ENCODE measurements at places on chromosomes 11 and 22. TPM values are rescaled to one million over a fixed set of nuclear protein-coding genes. Genes with fewer than 3 reads are reported as not detected.

Gene CSRP3
- not detected for total RNA-seq

GRCh38 chr11:64044730-64045393 lies 9.1 kb downstream of the FLRT1 start:
- DNase-seq, result no peak

Gene CDKN1C
- 5.3 TPM for total RNA-seq

GRCh38 chr22:20867179-20868024 lies 8.6 kb downstream of the SNAP29 start:
- DNase-seq, result peak; percentile 76

DNA sequence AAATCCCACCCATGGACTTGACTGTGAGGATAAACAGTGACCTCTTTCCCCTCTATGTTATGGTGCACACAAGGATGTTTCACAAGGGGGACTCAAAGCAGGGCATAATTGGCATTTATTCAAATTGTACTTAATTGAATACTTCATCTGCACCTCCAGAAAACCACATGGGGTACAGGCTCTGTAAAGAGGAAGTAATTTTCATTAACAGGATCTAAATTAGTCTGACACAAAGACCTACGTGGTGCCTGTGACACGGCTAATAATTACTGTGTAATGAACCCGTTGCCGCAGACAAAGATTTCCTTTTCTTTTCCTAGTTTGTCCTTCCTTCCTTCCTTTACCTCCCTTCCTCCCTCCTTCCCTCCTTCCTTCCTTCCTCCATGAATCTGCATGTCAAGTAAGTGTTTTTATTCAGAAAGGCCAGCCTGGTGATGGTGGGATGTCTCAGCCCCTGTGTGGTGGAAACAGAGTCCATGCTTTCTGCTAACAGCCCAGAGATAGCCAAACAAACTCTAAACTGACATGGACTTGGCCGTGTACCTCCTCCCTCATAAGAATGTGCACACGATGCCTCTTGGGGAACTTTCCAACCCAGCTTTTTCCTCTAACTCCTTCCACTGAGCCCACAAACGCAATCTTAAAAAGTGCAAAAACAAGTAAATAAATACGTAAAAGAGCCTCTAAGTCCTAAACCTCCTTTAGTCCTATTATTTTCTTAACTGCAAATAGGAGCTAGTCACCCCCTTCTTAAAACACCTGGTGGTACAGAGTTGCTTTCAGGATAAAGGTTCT lies 118.8 kb downstream of the INSC start:
- no peak for DNase-seq

GRCh38 chr11:93822359-93822758 lies 28.1 kb downstream of the VSTM5 start:
- no peak for DNase-seq

- DNase-seq, result no peak
Observed at GRCh38 chr11:85276332-85276731, 350.8 kb downstream of the DLG2 start.

GRCh38 chr11:131027491-131027890 lies 111.2 kb upstream of the SNX19 start:
- no peak for DNase-seq

- DNase-seq, result no peak
Observed at GRCh38 chr11:76841923-76842452, 18.7 kb upstream of the ACER3 start.

GRCh38 chr11:65426839-65427690 lies 4.5 kb downstream of the NEAT1 start:
- peak; percentile 89 for DNase-seq

DNA sequence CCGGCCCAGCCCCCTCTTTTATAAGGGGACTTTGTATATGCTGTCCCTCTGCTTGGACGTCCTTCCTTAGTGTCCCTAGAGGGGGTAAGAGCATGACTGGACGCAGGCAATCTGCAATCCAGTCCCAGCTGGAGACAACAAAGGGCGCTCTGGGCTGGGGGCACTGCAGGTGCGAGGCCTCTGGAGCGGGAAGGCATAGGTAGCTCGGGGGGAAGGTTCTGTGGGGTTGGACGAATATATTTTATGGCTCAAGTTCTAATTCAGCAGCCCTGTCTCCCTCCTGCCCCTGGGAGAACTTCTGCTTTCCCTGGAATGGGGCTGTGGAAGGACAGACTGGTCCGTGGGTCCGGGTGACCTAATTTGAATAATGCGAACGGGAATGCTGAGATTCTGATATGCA lies 40.0 kb downstream of the KCNJ4 start:
- DNase-seq, result no peak

GRCh38 chr11:102561636-102562035 lies 31.1 kb upstream of the MMP7 start:
- no peak for DNase-seq

DNA sequence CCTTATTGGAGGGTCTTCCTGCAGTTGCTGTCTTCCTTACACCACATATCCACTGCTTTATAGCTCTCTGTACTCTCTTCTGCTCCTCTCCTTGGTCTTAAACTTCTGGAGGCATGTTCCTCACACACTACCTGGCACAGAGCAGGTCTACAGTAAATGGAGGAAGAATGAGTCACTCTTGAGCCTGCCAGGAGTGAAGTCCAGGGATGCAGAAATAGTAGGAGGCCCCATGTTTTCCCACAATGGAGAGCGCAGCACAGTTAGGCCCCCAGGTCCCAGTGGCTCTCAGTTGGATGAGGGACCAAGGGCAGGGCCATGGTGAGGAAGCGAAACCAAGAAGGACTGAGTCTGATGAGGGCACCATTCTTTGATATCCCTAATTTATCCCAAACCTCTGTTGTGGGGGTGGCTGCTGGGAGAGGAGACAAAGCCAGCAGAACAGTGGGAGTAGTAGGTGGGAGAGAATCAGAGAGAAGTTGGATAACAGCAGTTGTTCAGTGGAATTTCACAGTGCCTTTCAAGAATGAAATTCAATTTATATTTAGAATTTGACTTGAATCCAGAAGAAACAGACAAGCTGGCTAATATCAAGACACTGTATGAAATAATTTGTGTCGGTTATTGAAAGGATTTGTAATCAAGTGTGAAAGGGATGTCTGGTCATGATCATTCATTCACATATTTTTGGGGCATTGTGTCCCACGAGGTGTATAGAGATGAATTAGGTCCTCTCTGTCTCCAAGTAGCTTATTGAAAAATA lies 187.8 kb downstream of the HIPK3 start:
- DNase-seq, result no peak

DNA sequence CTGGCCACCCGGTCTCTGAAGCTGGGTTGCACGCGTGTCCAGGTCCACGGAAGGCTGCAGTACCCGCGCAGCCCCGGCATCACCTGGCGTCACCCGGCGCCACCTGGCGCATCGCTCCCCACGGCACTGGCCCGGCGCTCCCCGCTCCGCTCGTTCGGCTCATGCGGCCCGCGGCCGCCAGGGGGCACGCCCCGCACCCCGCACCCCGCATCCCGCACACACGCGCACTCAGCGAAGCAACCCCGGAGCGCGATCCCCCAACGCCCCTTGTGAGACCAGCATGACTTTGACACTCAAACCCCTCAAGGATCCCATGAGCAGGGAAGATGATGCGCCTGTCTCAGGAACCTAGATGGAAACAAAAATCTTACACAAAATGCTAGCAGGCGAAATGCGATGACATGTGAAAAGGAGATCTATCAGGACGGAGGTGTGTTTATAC lies 11.9 kb downstream of the B3GNT6 start:
- peak; percentile 85 for DNase-seq

Gene OR2AG1
- not detected for total RNA-seq

Gene OR2D2
- total RNA-seq, result not detected

Gene ACR
- total RNA-seq, result not detected

Gene P2RY2
- 39.5 TPM for total RNA-seq

Gene ACRV1
- total RNA-seq, result not detected
